ENCODE measurements at places on chromosomes 4 and X.
A peak's percentile ranks its signal among the peaks of the same experiment; 100 is the strongest.

DNA sequence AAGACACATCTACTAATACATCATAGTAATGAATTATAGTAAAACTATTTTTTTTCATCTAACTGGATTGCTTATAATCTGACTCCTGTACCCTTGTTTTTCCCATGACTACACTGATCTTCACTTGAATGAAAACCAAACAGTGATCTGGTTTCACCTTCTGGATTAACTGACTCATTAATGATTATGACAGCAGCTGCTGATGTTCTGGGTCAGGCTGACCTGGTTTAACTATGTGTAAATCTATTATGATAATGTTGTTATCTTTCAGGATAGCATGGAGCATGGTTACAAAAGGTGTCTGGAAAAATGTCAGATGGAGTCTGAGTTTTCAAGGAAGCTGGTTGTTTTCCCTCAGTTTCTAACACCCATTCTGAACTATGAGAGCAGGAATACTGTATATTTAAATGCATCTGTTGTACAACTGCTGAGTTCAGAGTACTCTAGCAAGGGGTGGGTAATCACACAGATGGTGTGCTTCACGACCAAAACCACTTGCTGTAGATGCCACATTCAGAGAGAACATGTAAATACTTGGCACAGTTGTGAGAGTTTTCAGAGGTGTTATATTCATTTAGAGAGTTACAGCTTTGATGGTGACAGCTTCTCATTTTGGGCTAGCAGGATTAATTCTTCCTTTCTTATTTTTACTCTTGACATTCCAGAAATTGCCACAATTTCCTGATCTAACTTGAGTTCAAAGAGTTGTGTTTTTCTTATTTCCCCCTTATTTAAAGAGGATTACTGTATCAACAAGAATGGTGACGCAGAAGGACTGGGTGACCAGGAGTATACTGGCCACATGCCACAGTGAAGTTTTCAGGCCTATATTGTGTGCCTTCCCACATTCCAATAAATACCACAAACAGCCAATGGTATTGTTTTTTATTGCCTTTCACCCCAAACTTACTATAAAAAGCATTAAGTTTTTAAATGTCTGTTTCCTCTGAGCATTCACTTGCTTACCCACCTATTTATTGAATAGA is 249.7 kb upstream of the TET2 start:
- DNase-seq, result no peak

GRCh38 chrX:153491351-153491914 is 3.3 kb upstream of the BGN start:
- no peak for DNase-seq

DNA sequence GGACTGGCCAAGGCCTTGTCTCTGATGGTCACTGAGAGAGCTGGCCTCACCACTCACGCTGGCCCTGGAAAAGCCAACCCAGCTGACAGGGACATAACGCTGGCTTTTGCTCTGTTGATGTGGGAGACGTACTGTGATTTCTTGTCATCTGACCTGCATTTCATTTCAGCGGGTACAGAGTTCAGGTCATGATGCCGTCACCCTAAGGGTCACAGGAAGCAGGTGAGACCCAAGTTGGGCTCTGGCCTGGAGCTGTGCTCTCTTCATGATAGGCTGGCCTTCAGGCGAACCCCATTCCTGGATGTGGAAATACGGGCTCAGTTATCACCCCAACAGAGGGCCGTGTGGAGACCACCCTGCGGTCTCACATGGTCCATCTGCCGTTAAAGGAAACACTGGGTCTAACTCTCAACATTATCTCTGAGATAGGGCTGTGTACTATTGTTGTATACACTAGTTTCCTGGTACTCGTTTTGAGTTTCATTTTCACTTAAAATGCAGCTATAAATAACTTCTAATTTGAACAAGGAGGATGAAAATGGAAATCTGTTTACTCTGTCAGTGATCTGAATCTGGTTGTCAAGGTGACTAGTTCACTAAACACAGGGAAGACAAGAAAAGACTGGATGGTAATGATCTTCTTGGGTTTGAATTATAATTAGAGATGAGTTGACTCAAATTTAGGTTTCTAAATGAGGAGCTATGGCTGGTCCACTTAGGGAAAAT is 89.1 kb downstream of the TBC1D9 start:
- DNase-seq, result no peak

GRCh38 chr4:71648448-71648847 is 135.4 kb downstream of the GC start:
- no peak for DNase-seq

- DNase-seq, result no peak
Measured at GRCh38 chr4:179981161-179981560, 2262.0 kb upstream of the TENM3 start.

GRCh38 chrX:45622042-45622423 is 421.4 kb upstream of the DIPK2B start:
- DNase-seq, result no peak

- DNase-seq, result no peak
Measured at GRCh38 chr4:118712872-118713271, 27.7 kb downstream of the METTL14 start.

- no peak for DNase-seq
Measured at GRCh38 chr4:185810746-185811508, 1.1 kb downstream of the SORBS2 start.

- no peak for DNase-seq
Measured at GRCh38 chr4:8394806-8395205, 45.7 kb downstream of the ACOX3 start.

DNA sequence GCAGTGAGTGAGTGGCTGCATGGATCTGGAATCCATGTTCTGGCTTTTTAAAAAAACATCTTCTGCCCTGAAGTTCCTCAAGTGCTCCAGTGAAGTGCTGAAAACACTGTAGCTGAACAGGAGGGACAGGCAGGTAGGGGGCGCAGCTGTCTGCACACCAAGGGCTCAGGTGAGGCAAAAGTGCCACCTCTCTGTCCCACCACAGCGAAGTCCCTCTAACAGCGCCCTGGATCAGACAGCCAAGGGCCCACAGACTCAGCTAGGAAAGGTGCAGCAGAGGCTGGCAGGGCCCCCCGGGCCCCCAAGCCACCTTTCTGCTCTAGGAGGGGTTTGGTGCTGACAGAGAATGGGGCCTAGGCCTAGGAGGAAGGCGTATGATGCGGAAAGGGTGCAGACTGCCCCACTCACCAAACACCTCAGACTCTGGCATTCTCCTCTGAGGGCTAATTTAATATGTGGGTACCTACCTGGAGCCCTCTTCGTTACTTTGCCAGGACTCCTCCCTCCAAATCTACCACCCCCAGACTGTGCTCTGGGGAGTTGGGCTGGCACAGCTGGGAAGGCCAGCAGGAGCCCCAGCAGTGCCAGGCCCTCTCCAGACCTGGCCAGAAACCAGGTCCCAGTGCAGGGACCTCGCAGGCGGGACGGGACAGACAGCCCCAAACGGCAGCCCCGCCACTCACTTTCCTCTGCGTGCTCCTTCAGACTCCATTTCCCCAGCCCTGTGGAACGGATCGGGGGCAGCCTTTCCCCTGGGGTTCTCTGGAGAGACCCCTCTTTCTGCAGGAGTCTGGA is 73.7 kb downstream of the ENPP6 start:
- DNase-seq, result no peak

- no peak for DNase-seq
Measured at GRCh38 chr4:145090380-145090779, 7.6 kb downstream of the ANAPC10 start.

GRCh38 chr4:75849461-75849860 is 52.8 kb downstream of the PPEF2 start:
- DNase-seq, result no peak

DNA sequence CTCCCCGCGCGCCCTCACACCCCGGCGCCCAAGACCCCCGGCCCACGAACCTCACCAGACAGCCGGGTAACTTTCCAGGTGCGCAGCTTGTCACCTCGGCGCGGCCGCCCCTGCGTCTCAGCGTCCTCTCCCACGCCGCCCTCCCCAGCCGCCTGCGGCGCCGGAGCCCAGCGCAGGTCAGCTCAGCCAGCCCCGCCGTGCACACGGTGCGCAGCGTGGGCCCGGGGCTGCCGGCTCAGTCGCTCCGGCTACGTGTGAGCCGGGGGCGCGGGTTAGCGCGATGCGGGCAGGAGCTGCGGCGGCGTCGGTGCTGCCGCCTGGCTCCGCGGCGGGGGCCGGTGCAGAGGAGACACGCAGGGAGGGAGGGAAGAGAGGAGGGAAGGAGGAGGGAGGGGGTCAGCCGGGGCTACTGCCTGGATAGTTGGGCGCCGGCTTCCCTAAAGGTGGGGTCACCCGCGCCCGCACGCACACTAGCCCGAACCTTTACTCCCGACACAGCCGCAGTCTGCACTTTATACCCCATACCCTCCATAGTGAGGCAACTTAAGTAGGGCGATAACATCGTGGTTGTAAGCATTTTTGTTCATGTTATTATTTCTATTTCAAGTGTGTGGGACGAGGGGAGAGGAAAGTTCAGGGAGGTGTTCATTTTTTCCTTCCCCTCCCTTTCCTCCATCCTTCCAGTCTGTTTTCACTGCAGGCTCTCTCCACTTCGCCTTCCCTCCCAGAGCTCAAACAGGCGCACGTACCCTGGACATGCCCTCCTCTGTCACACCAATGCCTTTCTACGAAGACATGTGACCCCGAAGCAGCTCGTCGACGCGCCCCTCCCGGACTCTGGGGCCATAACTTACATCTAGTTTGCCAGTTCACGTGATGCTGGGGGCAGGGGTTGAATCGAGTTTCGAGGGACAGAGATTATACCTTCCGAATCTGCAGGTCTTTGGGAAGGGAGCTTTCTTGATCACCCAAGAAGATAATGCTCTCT is at the start of gene PRKG2:
TSS of gene PRKG2 (minus strand) at position 342 of the 988 bp plus-strand sequence. CDS start 10,175 bp downstream, outside the sequence.
- DNase-seq, result peak; percentile 24

GRCh38 chrX:148024425-148025148 is 43.5 kb downstream of the FMR1NB start:
- DNase-seq, result no peak

- no peak for DNase-seq
Measured at GRCh38 chr4:53552711-53553110, 38.6 kb downstream of the LNX1 start.
